ENCODE measurements at places on chromosomes 7 and 10.

DNA sequence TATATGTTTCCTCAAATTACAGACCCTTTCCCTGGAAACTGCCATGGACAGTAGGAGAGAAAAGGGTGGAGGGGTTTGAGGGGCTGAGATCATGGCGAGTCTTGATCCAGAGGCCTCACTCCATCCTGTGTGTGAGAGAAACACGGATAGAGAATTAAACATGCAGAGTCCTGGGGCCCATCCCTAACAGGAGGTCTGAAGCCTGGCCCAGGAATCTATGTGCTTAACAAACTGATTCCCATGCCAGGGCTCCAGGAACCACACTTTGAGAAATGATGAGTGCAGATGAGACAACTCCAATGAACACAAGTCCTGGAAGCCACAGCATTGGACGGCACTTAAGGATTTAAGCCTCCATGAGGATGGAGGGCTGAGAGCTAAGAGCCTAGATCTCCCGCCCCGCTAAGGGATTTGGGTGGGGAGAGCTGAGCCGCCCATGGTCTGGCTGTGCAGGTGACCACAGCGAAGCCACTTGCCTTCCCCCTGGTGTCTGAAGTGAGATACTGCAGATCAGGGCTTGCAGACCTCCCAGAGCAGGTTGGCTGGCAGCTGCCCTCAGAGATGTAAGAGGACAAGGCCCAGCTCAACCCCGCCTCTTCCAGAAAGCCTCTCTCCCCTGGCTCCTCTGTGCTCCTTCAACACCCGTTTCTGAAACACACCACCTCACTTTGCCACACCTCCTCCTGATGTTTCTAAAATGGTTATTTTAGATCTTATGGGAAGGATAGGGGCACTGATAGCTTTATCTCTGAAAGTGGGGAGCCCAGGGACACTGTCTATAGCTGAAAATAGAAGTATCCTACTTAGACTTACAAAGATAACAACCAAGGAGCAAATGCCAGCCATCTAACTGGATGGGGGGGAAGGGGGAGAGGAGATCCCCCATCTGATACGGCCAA lies 24.8 kb upstream of the EIF5AL1 start:
- DNase-seq: peak; percentile 86

DNA sequence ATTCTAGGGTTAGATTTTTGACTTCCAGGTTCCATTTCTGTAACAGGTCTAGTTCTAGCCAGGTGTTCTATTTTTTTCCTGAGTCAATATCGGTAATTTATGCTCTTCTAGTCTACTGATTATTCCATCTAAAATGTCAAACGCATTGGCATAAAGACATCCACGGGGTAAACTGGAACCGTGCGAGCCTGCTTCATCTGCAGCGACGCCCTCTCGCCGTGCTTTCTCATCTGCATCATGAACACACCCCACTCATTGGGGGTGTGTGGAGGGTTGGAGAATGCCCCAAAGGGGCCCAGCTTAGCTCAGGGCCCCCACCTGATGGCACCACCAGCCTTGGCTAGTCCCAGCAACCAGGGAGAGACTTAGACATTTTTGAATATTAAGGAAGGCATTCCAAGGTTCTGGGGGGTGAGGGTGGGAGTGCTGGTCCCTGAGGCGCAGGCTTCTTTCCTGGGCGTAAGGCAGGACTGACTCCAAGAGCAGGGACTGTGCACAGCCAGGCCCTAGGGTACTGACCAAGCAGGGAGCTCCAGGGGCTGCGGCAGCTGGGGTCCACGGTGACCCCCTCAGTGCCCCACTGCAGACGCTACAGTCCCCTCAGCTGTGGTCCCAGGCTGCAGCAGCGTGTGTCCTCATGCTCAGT lies 12.9 kb upstream of the CRYGN start:
- no peak for DNase-seq

DNA sequence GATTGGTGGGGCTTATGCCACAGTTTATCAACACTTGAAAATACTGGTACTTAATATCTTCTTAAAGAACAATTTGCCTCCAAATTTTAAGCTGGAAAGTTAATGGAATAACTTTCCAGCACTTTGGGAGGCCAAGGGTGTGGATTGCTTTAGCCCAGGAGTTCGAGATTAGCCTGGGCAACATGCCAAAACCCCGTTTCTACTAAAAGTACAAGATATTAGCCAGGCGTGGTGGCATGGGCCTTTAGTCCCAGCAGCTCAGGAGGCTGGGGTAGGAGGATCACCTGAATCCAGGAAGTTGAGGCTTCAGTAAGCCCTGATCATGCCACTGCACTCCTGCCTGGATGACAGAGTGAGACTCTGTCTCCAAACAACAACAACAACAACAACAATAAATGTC lies 56.0 kb downstream of the PRF1 start:
- DNase-seq: no peak

GRCh38 chr10:89470628-89471027 lies 56.3 kb downstream of the IFIT5 start:
- DNase-seq: no peak

- no peak for DNase-seq
Measured at GRCh38 chr10:101007915-101008822, 8.6 kb downstream of the LZTS2 start.

DNA sequence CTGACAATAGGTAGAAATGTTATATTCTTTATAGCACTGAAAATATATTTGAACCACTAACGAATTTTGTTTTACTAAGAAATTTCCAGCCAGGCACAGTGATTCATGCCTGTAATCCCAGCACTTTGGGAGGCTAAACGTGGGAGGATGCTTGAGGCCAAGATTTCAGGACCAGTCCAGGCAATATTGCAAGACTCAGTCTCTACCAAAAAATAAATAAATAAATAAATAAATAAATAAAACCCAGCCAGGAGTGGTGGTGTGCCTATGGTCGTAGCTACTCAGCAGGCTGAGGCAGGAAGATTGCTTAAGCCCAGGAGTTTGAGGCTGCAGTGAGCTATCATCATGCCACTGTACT lies 39.8 kb downstream of the PIP4K2A start:
- DNase-seq: no peak

DNA sequence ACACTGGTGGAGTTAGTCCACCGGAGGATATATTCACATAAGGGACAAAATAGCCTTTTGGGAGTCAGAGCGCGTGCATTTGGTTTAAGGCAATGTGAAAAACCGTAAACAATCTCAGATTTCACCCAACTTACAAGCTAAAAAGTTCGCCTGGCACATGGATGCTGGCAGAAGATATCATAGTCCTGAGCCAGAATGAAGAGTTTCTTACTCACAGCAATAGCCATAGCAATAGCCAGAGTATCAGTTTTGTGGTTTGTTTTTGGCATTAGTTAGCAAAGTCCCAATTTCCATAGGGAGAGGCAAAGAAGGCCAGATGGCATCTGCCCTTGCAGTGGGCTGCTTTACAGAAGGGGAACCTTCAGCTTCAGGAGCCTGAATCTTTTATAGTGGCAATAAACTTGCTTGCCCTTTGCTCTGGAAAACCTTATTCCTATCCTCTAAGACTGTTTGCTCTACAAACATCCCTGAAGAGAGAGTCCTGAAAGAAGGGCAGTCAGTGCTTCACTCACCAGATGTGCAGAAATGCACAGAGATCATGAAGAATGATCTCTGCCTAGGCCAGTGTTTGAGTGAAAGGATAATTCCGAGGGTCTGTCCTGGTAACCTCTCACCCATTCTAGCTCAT lies 28.7 kb upstream of the RSBN1L start:
- DNase-seq: no peak

DNA sequence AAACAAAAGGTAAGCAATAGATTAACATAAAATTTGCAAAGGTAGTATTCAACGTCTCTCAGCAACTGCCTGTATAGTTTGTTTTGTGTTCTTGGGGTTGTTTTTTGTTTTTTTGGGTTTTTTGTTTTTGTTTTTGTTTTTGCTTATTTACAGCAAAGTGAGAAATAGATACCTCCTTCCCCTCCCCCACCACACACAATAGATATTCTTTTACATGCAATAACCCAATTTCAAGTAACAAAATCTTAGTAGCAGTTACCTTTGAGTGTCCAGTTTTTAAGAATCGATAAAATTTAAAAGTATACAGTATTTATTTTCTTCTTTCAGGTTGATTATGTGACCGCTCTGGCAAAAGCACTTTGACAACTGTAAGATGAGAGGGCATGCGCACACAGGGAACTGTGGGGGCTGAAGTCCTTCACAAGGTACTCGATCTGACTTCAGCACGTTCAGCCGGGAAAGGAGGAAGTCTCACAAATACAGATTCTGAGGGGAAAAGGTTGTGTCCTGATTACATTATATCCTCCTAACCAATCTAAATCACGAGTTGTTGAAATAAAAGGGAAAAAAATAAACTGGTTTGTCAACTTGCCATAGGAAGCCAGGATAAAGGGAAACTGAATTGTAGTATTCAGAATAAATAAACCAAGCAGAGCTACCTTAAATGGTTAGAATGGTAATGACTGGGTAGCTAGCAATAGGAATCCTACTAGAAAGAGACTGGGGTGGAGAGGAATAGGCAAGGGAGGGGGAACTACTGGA lies 47.8 kb downstream of the CPEB3 start:
- peak; percentile 40 for DNase-seq

DNA sequence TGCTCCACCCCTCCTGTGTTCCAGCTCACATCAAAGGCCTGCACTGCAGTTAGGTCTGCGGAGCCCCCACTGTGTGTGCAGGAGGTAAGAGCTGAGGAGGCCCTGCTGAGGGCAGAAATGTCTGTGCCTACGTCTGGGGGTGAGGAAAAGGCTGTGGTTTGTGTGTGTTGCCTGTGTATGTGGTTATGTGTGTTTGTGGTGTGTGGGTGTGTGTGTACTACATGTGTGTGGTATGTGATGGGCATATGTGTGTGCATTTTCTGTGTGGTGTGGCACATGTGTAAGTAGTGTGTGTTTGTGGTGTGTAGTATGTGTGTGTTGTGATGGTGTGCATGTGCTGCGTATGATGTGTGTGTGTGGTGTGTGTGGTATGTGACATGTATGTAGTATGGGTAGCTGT lies 36.2 kb downstream of the ANXA8 start:
- no peak for DNase-seq

- DNase-seq: no peak
Measured at GRCh38 chr7:115032715-115033703, 111.1 kb downstream of the MDFIC start.

GRCh38 chr7:52352013-52352981 lies 683.1 kb upstream of the POM121L12 start:
- no peak for DNase-seq
